ENCODE measurements at places on chromosomes 3 and 15.

GRCh38 chr3:49873623-49874022 is 3.9 kb upstream of the CAMKV start:
- no peak for DNase-seq
- peaks cover 12% of the 10 kb centered on the region for H3K4me1 ChIP-seq
- H3K36me3 ChIP-seq: no peaks in the 10 kb centered on the region

GRCh38 chr3:137024348-137024747 is 66.6 kb downstream of the IL20RB start:
- no peak overlapping the region for H3K27ac ChIP-seq
- no peaks in the 10 kb centered on the region for H3K27me3 ChIP-seq
- H3K4me3 ChIP-seq: no peak overlapping the region
- peaks cover 4% of the 10 kb centered on the region for H3K4me1 ChIP-seq
- no peak for DNase-seq

GRCh38 chr3:54962200-54962599 is 34.3 kb upstream of the LRTM1 start:
- no peaks in the 10 kb centered on the region for H3K27me3 ChIP-seq
- no peaks in the 10 kb centered on the region for H3K4me1 ChIP-seq
- no peak overlapping the region for H3K27ac ChIP-seq
- DNase-seq: no peak
- no peak overlapping the region for H3K4me3 ChIP-seq
- H3K36me3 ChIP-seq: no peaks in the 10 kb centered on the region

- no peaks in the 10 kb centered on the region for H3K27me3 ChIP-seq
- H3K4me3 ChIP-seq: no peak overlapping the region
- H3K27ac ChIP-seq: no peak overlapping the region
- H3K4me1 ChIP-seq: peaks cover 4% of the 10 kb centered on the region
- peak; percentile 86 for DNase-seq
- no peaks in the 10 kb centered on the region for H3K36me3 ChIP-seq
These were observed 2.4 kb downstream of the UCN2 start for GRCh38 chr3:48561045-48561736.

- DNase-seq: no peak
- H3K27ac ChIP-seq: no peak overlapping the region
- 0 out of 2 replicates have a peak, but pooled peaks cover 4% of the 10 kb centered on the region for H3K36me3 ChIP-seq
- peaks cover 7% of the 10 kb centered on the region for H3K27me3 ChIP-seq
These were observed 428 bp downstream of the LYSMD4 start for GRCh38 chr15:99732751-99733267.

Measured in H1 (cell line).